ENCODE measurements at places on chromosomes 2 and 18.

GRCh38 chr2:122322815-122323214 lies 567.4 kb downstream of the TSN start:
- DNase-seq: no peak

GRCh38 chr2:133986881-133987795 lies 266.7 kb upstream of the MGAT5 start:
- DNase-seq: no peak

- peak; percentile 51 for DNase-seq
Observed at GRCh38 chr2:212005085-212005671, 533.4 kb downstream of the ERBB4 start.

- no peak for DNase-seq
Observed at GRCh38 chr2:74425523-74425922, 4.0 kb downstream of the WDR54 start.

GRCh38 chr2:149400997-149401396 lies 70.6 kb downstream of the LYPD6 start:
- DNase-seq: no peak

- DNase-seq: no peak
Observed at GRCh38 chr2:12968399-12968798, 251.7 kb downstream of the TRIB2 start.

- DNase-seq: no peak
Observed at GRCh38 chr2:169254774-169255173, 107.6 kb downstream of the LRP2 start.
